ENCODE measurements at places on chromosomes 4 and X. TPM values are rescaled to one million over a fixed set of nuclear protein-coding genes. Genes with fewer than 3 reads are reported as not detected.

SYTL5 gene
- total RNA-seq, result 3.9 TPM

CCNQ gene
- total RNA-seq, result 20.1 TPM

SERTM2 gene
- total RNA-seq, result not detected

RAB40AL gene
- 5.9 TPM for total RNA-seq

CPLX1 gene
- not detected for total RNA-seq

GPR34 gene
- total RNA-seq, result 21.5 TPM

FGF5 gene
- total RNA-seq, result not detected

TMEM150C gene
- not detected for total RNA-seq

FTHL17 gene
- not detected for total RNA-seq

CLDN24 gene
- not detected for total RNA-seq

TCEAL2 gene
- not detected for total RNA-seq

PCDH7 gene
- 7.5 TPM for total RNA-seq

CENPVL3 gene
- not detected for total RNA-seq

PRRG3 gene
- not detected for total RNA-seq

CXXC4 gene
- 3.3 TPM for total RNA-seq

MXRA5 gene
- 2.9 TPM for total RNA-seq

TMEM47 gene
- 9.4 TPM for total RNA-seq

GRIA3 gene
- total RNA-seq, result 12.4 TPM

CENPI gene
- total RNA-seq, result 3.6 TPM

ITM2A gene
- total RNA-seq, result 11.4 TPM

PPP2R2C gene
- not detected for total RNA-seq

NUDT11 gene
- total RNA-seq, result not detected

VCX2 gene
- not detected for total RNA-seq

PPARGC1A gene
- total RNA-seq, result 58.8 TPM

STPG2 gene
- not detected for total RNA-seq

HMGN5 gene
- total RNA-seq, result 2.1 TPM
